ENCODE measurements at places on chromosomes 13 and 19. TPM values are rescaled to one million over a fixed set of nuclear protein-coding genes. Genes with fewer than 3 reads are reported as not detected.

DNA sequence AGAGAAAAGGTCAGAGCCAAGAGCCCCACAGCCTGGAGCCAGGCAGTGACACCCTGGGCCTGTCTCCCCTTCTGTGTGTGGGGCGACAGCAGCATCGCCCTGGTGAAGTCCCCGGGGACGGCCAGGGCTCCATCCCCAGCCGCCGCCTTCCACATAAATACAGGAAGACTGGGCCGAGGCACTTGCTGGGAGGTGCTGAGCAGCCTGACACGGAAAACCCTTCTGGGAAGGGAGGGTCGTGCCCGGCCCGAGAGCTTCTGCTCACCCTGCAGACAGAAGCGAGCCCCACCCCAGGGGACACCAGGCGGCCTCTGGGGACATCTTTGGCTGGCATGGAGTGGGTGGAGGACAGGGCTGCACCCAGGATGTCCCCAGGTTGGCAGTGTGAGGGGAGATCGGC, 5.1 kb downstream of the FGF22 start:
- no peaks in the 10 kb centered on the region for H3K27me3 ChIP-seq
- H3K27ac ChIP-seq: no peak overlapping the region
- no peak overlapping the region for H3K4me3 ChIP-seq
- no peaks in the 10 kb centered on the region for H3K4me1 ChIP-seq
- no peak for DNase-seq

- peaks cover 55% of the 10 kb centered on the region for H3K27me3 ChIP-seq
- DNase-seq: no peak
- H3K4me3 ChIP-seq: peak overlapping the region; percentile 68
- peaks cover 9% of the 10 kb centered on the region for H3K4me1 ChIP-seq
- no peaks in the 10 kb centered on the region for H3K36me3 ChIP-seq
- no peak overlapping the region for H3K27ac ChIP-seq
Observed at GRCh38 chr13:113864273-113864890, 506 bp upstream of the GAS6 start.

- peaks cover 12% of the 10 kb centered on the region for H3K36me3 ChIP-seq
- peak; percentile 66 for DNase-seq
- H3K27ac ChIP-seq: no peak overlapping the region
- peaks cover 3% of the 10 kb centered on the region for H3K4me1 ChIP-seq
Observed at GRCh38 chr13:112066624-112067004, 335 bp upstream of the SOX1 start.

GRCh38 chr19:16518061-16518460, 21.9 kb downstream of the C19orf44 start:
- no peak for DNase-seq
- no peaks in the 10 kb centered on the region for H3K4me1 ChIP-seq
- H3K27me3 ChIP-seq: no peaks in the 10 kb centered on the region
- H3K27ac ChIP-seq: no peak overlapping the region

DNA sequence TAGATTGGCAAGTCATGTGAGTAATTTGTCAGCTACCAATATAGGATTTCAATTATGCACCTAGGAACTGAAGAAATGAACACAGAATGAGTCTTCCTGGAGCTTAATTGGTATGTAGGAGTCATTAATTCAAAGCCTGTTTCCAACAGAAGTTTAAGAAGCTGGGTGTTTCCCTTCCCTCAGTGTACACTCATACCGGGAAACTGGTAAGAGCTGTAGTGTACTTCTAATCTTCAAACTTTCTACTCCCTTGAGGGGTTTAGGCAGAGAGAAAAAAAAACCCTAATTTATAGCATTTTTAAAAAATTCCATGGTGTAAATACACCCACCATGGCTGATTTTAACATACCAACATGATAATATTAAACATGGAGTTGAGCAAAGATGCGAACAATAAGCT, 665.7 kb upstream of the SLITRK5 start:
- H3K4me3 ChIP-seq: no peak overlapping the region
- no peaks in the 10 kb centered on the region for H3K36me3 ChIP-seq
- H3K4me1 ChIP-seq: no peaks in the 10 kb centered on the region
- DNase-seq: no peak
- no peaks in the 10 kb centered on the region for H3K27me3 ChIP-seq

- no peak overlapping the region for H3K27ac ChIP-seq
- no peaks in the 10 kb centered on the region for H3K36me3 ChIP-seq
- H3K27me3 ChIP-seq: no peaks in the 10 kb centered on the region
- H3K4me3 ChIP-seq: no peak overlapping the region
- no peaks in the 10 kb centered on the region for H3K4me1 ChIP-seq
Observed at GRCh38 chr13:74860789-74861188, 621.2 kb downstream of the TBC1D4 start.

- H3K27me3 ChIP-seq: no peaks in the 10 kb centered on the region
- H3K4me1 ChIP-seq: peaks cover 9% of the 10 kb centered on the region
- H3K27ac ChIP-seq: peak within 1 kb of the TSS; percentile 98
- peak; percentile 96 for DNase-seq
Observed at GRCh38 chr19:20923077-20923871, at the start of gene ZNF85. Gene ZNF85 (plus strand): TSS chr19:20923251. CDS start chr19:20923401, 150 bp downstream.

Gene ICAM1
- 81.5 TPM for total RNA-seq

Gene CAPN12
- total RNA-seq: 3.5 TPM

Gene C13orf46
- 0.61 TPM for total RNA-seq

Gene RUBCNL
- 1.5 TPM for total RNA-seq
